D721Med (cell line): ENCODE measurements at places on chromosomes 3 and 15.

- no peak for DNase-seq
These were observed 55.6 kb upstream of the CGNL1 start for GRCh38 chr15:57320631-57321220.

- DNase-seq = peak; percentile 59
These were observed 38.1 kb downstream of the CHAC1 start for GRCh38 chr15:40991355-40991754.

GRCh38 chr3:52498137-52499054 lies 3.3 kb downstream of the STAB1 start:
- DNase-seq = no peak

- DNase-seq = no peak
These were observed 31.9 kb downstream of the CMTM7 start for GRCh38 chr3:32423534-32423933.

DNA sequence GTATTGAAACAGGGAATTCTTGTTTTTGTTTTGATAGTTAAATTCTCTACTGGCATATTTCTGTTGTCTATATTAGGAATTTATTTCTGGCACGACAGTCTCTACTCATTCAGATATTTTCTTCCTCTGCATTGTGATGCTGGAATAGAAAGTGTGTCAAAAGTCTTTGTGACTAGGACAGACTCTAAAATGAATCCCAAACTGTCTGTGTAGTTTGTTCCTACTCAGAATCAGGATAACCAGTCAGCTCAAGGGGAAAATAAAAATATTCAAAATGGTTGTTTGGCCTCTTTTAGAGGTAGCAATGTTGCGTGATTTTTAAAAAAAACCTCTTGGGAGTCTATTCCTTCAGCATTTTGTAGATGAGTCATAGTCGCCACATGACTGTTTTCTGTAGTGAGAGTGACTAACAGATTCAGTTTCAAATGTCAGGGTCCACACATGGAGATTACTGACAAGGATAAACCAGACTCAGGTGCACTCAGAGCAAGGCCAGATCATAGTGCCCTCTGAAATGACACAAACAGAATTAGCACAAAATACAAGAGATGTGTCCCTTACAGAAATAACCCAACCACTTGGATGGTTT lies 13.1 kb downstream of the SLC7A14 start:
- no peak for DNase-seq

- no peak for DNase-seq
These were observed 7.4 kb downstream of the NDUFAF1 start for GRCh38 chr15:41394924-41395323.

DNA sequence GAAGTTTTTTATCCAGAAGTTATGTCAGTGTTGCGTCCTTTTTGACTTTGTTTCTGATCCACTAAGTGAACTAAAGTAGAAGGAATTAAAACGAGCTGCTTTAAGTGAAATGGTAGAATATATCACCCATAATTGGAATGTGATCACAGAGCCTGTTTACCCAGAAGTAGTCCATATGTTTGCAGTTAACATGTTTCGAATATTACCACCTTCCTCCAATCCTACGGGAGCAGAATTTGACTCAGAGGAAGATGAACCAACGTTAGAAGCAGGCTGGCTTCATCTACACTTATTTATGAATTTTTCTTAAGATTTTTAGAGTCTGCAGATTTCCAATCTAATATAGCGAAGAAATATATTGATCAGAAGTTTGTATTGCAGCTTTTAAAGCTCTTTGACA lies 57.6 kb downstream of the DNAH1 start:
- DNase-seq = no peak

DNA sequence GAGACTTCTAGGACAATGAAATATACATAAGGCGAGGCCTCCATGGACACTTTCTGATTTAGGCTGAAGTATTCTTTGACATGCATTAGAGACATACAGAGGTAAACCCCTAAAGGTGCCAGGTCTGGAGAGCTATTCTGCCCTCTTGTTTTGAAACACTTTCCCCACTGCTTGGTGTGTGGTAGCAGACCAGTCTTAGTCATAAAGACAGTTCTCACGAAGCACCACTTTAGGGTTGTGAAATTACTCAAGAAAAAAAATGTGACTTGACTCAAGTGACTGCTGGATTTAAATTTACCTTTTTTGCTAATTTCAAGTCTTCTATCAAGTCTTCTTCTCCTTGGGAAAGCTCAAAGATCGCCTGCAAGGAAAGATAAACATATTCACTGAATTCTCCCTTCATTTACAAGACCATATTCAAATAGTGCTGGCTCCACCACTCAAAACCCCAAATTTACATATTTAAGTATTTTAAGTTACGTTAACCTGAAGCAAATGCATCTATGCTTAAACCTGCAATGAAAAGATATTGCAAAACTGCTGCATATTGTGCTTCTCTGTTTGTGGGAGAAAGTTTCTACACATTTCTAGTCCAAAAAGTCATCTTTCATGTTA lies 48.4 kb downstream of the ARHGEF3 start:
- DNase-seq = no peak

- no peak for DNase-seq
These were observed 45.3 kb upstream of the ATP2B2 start for GRCh38 chr3:10550705-10551104.

DNA sequence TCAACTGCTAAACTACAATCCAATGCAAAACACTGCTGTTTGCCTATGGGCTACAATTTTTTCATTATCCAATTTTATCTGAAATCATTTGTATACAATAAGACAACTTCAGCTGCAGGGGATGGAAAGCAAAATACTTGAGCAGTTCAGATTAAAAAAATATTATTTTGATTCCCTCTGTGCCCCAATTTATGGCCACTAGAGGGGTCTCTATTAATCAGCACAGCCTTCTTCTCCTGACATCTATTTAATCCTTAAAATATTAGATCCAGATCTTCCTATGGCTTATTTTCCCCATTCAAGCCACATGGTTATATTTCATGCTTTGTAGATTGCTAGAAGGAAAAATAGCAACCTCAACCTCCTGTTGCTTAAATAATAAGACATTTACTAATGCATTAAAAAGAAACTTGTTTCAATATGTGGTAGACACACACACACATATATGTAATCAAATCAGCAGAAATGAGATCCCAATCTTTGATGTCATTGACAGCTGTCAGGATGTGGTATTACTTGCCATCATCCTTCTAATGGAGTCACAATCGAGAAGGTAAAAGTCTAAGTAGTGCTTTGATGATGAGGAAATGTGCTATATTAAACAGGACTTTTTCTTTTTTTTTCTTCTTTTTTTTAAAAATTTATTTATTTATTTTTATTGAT lies 104.2 kb downstream of the P2RY1 start:
- no peak for DNase-seq

GRCh38 chr15:68553314-68553993 lies 25.3 kb upstream of the CORO2B start:
- no peak for DNase-seq

DNA sequence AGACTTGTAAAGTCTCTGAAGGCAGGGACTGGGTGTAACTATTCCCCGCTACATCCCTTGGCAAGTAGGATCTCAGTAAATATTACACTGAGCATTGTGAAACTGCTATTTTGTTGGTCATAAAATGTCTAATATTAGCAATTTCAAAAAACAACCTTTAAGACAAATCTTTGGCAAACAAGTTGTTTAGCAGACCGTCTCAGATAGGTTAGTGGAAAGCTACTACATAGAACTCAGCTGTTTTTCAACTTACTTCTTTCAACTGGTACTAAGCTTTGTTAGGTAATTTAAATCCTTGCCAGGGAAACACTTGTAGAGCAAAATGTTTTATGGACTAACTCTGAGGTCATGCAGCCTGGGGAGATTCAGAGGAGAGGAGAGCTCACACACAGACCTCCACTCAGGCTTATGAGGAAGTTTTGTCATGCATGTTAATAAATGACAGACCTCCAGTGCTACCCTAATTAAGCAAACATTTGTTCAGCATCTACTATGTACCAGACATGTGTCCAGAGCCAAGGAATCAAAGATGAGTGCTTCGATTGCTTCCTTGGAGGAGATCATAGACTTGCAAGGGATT lies 61.6 kb upstream of the STAC start:
- no peak for DNase-seq

DNA sequence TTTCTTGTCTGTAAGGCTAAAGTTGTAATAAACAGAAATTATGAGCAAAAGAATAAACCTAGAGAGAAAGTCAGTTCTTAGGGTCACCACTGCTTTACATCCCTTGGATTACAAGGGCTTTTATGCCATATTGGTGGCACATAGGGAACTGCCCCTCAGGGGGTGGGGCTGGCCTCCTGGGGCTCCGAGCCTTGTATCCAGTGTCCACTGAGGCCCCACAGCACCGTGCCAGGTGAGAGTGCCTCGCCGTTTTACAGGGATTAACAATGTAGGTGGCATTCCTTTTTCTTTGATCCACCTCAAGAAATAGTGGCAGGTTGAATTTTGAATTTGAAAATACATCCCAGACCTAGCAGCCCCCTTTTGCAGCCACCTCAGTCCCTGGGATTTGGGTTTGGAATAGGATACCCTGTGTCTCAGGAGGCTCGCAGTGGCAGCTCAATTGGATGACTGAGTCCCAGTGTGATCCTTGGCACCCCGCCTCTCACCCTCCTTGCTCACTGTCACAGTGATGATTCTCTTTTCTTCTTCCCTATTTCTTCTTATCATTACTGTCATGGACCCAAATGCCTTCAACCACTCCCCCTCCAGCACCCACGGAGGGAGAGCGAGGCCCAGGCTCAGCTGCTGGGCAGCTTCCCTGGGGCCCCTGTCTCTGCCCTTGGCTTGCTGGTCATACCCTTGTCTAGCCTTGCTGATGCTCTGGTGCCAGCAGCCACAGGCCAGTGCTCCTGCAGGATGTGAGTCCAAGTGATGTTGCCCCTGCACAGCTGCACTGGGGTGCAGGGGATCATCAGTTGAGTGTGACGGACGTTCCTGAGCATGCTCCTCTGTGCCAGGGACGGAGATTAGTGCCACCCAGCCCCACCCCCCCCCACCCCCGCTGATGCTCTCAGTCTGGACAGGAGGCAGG lies 137.9 kb downstream of the DNAJB8 start:
- DNase-seq = no peak

DNA sequence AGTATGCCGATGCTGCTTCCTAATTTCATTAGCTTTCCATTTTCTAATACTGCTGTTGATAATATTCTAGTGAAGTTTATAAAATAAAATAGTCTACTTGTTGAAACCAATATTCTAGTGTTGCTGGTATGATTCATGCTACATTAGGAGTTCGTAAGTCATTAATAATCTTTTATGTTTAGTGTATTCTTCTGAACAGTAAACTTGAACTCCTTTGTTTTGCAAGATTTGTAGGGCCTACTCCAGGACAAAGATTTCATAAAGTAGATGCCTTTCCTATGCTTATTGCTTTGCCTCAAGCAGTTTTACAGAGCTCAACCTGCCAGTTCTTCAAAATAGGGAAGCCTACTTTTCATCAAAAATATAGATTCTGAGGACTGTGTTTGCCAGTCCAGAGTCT lies 111.5 kb downstream of the RSRC1 start:
- DNase-seq = no peak

DNA sequence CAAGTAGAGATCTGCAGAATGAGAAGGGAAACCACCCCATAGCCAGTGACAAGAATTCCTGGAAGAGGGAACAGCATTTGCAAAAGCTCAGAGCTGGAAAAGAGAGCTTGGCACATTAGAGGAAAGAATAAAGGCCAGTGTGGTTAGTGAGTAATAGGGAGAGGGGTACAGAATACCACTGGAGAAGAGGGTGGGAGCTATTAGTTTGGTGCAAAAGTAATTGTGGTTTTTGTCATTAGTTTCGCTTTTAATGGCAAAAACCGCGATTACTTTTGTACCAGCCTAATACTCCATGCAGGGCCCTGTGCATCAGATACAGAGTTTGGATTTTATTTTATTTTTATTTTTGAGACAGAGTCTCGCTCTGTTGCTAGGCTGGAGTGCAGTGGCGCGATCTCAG lies 9.8 kb downstream of the SLC24A1 start:
- no peak for DNase-seq

GRCh38 chr15:89500397-89501270 lies 4.3 kb upstream of the RHCG start:
- no peak for DNase-seq

- no peak for DNase-seq
These were observed 374.9 kb downstream of the PLCL2 start for GRCh38 chr3:17259685-17260084.

GRCh38 chr3:53803816-53804695 lies 42.2 kb downstream of the CHDH start:
- DNase-seq = no peak

DNA sequence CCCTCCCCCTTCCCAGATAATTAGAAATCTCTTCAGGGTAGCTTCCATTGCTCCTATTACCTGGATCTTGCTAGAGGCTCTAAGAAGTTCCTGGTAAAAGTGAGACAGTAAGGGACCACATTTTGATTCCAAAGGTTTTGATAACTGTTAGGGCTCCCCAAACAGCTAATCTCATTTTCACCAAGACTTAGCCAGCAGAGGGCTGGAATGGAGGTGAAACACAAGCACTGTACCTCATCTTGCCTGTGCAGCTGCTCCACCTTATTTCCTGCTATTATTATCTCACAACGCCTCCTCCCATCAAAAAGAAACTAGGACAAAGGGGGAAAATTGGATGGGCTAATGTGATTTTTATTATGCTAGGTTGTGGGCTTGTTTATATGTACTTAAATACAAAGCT lies 7.3 kb downstream of the SETD5 start:
- DNase-seq = no peak

DNA sequence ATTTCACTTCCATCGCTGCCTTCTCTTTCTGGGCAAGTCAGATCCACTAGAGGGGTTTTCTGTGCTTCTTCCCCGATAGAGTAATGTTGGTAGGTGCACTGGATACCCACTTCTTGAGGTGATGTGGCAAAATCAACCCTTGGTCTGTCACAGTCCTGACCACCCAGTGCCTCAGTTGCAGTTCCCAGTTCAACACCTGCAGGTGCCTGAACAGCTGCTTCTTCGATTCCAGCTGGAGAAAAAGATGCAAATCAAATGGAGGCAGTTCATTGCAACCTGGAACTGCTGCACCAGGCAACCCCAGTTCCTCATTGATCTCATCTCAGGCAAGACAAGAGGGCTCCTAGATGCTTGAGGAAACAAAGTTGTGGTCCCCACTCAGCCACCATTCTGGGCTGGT lies 186.6 kb downstream of the UBE2E2 start:
- no peak for DNase-seq

- DNase-seq = no peak
These were observed 33.5 kb downstream of the ABCC5 start for GRCh38 chr3:183984127-183984740.

DNA sequence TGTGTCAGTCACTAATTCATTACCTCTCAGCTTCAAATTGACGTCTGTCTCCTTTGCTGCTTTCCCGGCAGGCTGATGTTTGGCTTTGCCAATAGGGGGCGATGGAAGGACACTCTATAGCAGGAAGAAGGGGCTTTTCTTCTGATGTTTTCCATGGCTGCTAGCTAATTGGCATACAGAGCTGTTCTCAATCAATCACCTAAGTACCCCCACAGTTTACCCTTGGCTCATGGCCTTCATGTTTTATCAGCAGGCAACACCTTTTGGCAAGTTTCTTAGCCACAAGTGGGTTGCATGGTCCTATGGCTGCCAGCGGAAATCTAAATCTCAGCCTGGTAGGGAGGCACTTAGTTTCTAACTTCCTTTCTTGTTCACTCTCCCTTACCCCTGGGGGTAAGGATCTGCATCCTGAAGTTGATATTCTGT lies 45.0 kb downstream of the ESYT3 start:
- DNase-seq = peak; percentile 31

GRCh38 chr15:93179072-93179471 lies 90.1 kb upstream of the RGMA start:
- no peak for DNase-seq

GRCh38 chr15:40451527-40452158 lies 10.9 kb downstream of the BAHD1 start:
- no peak for DNase-seq
